Stimulated activated CD8-positive, alpha-beta memory T cell treated with anti-CD3 and anti-CD28 coated beads, Interleukin-15, amount 100 ng/mL, for 24 hours (primary cell): ENCODE measurements at places on chromosomes 5 and 9.

GRCh38 chr5:31380049-31380448 is 151.8 kb downstream of the DROSHA start:
- no peak for DNase-seq

DNA sequence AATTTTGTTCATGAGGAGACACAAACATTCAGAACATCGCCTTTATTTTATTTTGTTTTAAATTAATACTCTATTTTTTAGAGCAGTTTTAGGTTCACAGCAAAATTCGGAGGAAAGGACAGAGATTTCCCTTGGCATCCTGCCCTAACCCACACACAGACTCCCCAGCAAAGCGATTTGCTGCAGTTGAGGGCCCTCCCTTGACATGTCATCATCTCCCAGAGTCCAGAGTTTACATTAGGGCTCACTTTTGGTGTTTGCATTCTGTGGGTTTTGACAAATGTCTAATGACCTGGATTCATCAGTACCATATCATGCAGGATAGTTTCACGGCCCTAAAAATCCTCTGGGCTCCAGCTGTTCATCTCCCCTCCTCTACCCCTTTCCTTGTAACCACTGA is 33.6 kb upstream of the COL5A1 start:
- DNase-seq: no peak

- no peak for DNase-seq
Measured at GRCh38 chr9:104606152-104606551, 725 bp upstream of the OR13C2 start.

DNA sequence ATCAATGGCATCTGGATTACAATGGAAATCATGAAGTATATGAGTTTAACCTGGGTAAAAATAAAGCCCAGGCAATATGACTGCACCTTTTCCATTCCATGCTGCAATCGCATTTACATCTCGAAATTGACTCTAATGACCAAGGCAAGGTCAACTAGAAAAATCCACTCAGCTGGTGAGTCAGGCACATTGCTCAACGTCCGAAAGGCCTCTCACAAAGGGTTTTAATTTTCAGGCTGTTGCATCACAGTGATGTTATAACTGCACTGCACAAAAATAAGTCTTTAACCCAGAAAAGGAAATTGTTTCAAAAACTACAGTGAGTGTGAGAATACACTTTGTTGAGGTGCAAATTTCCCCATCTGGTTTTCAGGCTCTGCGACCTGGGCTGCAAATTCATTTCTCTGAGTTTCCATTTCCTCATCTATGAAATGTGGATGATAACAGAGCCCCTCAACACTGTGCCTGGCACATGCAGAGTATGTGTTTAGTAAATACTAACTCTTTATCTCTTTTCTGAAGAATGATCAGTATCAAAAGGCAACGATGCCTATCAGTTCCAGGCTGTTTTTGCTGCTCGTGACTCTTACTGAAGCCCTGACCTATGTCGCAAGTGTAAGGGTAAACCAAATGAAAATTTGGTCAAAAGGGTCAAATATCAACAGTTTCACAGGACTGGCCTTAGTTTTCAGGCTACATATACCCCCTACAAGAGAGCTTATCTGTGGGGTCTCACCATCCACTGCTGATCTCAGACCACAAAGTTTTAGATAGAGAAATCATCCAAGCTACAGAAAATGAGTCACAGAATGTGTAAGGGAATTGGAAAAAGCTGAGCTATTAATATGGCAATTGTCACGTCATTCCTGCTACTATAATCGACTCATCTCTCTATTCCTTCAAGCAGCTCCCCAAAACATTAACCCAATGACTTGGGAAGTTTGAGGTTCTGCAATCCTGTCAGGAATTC is 4.1 kb downstream of the NFIL3 start:
- DNase-seq: no peak

GRCh38 chr5:14595189-14595588 is 13.6 kb downstream of the OTULINL start:
- DNase-seq: no peak

DNA sequence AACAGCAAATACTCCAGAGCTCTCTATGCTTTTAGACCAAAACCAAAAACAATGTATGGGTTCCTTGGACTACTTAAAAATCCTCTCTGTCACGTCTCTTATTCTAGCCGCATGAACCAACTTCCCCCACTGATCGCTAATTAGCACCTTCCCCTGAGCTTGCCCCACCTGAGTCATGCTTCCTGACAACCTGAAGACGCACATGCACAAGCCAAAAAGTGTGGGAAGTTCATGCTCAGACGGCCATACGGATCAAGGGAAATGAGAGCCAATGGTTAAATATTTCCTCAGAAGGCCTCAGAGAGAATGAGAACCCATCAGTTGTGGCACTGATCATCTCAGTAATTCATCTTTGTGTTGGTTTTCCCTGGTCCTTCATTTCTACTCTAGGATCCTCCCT is 199.7 kb downstream of the BNC2 start:
- DNase-seq: no peak

GRCh38 chr5:131524431-131524830 is 110.6 kb downstream of the RAPGEF6 start:
- no peak for DNase-seq

DNA sequence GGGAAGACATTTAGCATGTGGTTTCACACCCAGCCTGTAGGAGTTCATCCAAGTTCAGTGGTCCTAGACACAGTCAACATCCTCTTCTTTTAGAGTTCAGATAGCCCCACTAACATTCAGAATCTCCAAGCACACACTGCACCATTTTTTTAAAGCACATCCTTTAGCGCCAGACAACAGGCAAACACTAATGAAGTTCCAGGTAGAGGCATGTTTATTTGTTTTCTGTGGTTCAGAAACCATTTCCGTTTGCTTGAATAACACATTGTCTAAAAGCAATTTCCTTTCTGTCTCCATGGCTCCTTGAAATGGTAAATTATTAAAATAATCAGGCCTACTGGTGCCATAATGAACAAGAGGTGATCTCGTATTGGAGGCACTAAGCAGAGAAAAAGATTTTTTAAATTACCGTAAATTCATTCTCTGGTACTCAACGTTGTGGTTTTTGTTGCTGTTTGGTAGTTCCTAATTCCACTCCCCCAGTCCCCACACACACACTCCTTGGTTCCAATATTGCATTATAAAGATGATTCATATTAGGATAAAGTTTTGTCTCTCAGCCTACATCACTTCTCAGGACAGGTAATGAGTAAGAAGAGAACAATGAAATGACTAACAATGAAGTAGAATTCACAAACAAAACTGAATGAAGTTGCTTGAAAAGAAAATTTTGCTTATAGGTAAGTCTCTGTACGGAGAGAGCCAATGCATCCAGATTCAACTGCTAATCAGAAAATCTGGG is 153.1 kb downstream of the PCSK1 start:
- no peak for DNase-seq

GRCh38 chr5:67133776-67134175 is 62.8 kb downstream of the CD180 start:
- DNase-seq: no peak

DNA sequence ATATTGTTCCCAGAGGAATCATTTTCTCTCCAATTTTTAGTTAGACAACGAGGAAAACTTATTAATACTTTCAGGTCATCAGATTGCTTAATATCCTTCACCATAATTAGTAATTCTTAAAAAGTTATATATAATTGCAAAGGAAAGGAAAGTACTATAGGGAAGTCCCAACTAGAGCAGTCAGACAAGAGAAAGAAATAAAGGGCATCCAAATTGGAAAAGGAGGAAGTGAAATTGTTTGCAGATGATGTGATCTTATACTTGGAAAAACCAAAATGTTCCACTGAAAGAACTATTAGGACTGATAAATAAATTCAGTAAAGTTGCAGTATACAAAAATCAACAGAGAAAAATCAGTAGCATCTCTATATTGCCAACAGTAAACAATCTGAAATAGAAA is 223.5 kb upstream of the MEF2C start:
- no peak for DNase-seq
